Thyroid gland (tissue), 4 donors: ENCODE measurements at places on chromosomes 13 and 19. TPM values are rescaled to one million over a fixed set of nuclear protein-coding genes. Genes with fewer than 3 reads are reported as not detected.

GRCh38 chr13:67343777-67344176 is 113.6 kb upstream of the PCDH9 start:
- no peaks in the 10 kb centered on the region for H3K36me3 ChIP-seq
- DNase-seq, result no peak
- H3K27me3 ChIP-seq, result no peaks in the 10 kb centered on the region
- no peak overlapping the region for H3K4me3 ChIP-seq
- no peak overlapping the region for H3K27ac ChIP-seq

- H3K36me3 ChIP-seq, result no peaks in the 10 kb centered on the region
- no peak for DNase-seq
Observed at GRCh38 chr13:19567820-19568534, 6.6 kb upstream of the TPTE2 start.

- no peaks in the 10 kb centered on the region for H3K27me3 ChIP-seq
- H3K4me1 ChIP-seq, result peaks cover 7% of the 10 kb centered on the region
- peak overlapping the region; percentile 70 for H3K27ac ChIP-seq
Observed at GRCh38 chr19:489418-490196, 6.7 kb upstream of the MADCAM1 start.

The ZNF112 gene
- 22.6 TPM for total RNA-seq

The TICAM1 gene
- total RNA-seq, result 5.2 TPM
